ENCODE measurements at places on chromosomes 11 and 22.

- DNase-seq = no peak
Observed at GRCh38 chr11:44275241-44275640, 34.7 kb downstream of the ALX4 start.

DNA sequence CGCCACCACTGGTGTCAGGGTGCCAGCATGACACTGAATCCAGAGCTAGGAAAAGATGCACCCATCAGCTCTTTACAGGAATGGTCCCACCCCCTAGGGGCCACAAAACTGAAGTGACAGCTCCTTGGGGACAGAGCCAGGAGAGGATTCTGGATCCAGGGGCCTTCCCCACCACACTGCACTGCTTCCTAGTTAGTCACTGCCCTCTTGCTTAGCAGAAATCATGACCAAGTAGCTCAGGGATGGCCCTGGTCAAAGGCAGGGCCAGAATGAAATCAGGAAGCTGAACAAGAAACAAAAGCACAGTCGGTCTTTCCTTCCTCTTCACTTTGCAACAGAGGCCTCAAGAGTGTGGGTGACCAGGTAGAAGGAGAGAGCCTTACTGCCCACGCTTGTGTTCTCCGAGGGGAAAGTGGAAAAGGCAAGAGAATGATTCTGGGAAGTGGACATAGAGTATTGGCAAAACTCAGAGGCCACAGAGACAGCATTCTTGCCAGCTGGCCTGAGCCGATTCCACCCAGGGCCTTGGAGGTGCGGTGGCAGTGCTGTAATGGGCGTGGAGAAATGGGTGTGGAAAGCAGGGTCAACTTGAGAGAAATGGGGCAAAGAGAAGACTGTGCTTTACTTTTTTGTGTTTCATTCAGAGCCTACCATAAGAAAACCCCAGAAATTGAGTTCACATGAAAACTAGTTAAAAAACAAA lies 39.8 kb downstream of the KCNJ1 start:
- no peak for DNase-seq

GRCh38 chr11:90448256-90448655 lies 225.4 kb upstream of the CHORDC1 start:
- DNase-seq = no peak

DNA sequence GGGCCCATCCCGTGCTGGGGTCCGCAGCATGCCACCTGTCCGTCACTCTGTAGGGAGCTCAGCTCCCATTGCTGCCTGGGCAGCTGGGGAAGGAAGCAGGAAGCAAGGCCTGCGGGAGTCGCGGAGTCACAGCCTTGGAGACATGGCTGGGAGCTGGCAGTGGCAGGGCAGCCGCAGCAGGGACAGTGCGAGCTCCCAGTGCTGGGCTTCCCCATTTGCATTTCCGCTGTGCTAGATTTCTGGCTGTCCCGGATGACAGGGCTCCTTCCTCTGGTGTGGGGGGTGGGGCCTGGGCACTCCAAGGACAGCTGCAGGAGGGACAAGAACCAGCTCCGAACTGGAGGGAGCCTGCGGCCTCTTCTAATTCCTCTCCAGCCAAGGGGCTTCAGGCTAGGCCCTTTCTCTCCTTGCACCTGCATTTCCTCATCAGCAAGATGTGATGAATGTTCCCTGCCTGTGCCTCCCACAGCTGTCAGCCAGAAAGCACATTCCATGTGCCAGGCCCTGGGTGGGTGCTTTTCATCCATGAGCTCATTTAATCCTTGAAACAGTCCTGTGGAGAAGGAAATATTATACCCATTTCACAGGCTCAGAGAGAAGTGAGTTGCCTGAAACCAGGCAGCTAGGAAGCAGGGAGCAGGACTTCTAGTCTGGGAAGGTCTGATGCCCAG lies 48.0 kb downstream of the MYO7A start:
- no peak for DNase-seq

GRCh38 chr22:44891791-44892190 lies 118.0 kb downstream of the PHF21B start:
- DNase-seq = no peak

DNA sequence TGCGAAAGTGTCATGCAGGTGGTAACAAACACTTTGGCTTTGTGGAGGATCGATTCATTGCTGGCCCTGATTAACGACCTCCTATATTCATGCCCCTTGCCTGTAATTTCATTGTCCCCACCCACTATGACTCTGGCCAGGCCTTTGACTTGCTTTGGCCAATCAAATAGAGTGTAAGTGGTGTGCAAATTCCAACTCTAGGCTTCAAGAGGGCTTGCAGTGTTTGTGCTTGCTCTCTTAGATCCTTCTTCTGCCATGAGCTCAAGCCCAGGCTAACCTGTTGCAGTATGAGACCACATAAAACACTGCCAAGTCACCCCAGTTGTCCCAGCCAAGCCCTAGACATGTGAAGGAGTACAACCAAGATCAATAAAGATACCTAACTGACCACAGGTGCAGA lies 48.0 kb downstream of the RCN1 start:
- no peak for DNase-seq

DNA sequence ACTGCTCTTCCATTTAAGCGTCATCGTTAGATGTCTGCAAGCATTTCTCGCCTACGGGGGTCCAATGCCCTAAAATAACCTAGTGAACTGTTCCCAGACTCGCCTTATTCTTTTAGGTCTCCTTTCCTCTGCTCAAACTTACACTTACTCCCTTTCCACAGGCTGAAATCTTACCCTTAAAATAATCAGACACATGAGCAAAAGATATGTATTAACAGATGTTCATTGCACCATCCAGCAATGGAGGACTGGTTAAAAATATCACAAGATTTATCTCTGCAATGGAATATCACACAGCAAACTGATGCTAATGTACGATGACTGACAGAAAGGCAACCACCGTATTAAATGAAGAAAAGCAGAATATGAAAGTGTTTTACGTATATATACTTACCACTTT lies 1.6 kb upstream of the CSTF3 start:
- no peak for DNase-seq

GRCh38 chr11:85854557-85855340 lies 434 bp upstream of the CCDC83 start:
- DNase-seq = peak; percentile 89

GRCh38 chr11:64356498-64357411 lies 2.2 kb upstream of the RPS6KA4 start:
- no peak for DNase-seq

DNA sequence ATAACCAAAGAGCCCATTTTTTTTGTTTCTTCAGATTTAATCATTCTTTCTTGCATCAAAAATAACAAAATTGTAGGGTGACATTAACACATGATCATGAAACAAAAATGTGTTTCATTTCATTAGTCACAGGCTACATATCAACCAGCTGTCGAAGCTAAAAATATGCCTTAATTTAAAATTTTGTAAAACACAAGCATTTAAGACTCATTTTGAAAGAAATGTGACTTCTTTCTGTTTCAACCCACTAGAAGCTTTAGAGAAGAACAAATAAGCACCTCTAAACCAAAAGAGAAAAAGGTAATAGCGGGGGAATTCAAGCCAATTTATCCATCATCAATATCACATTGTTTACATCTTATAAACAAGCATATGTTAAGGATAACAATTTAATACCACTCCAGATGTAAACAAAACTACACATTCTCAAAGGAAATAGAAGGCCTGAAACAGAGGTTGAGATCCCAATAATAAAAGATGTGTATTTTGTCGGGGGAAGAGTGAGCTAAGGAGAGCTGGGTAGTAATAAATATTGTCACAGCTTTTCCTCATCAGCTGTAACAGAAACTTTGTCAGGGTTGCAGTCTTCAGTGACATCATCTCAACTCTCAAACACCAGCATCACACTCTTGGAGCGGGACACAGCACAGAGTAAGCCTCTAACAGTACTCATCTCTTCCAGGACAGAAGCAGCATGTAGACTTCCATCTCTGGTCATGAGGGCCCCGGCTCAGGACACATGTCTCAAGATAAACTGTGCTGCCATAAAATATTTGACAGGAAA lies 42.0 kb downstream of the ALG9 start:
- DNase-seq = no peak

DNA sequence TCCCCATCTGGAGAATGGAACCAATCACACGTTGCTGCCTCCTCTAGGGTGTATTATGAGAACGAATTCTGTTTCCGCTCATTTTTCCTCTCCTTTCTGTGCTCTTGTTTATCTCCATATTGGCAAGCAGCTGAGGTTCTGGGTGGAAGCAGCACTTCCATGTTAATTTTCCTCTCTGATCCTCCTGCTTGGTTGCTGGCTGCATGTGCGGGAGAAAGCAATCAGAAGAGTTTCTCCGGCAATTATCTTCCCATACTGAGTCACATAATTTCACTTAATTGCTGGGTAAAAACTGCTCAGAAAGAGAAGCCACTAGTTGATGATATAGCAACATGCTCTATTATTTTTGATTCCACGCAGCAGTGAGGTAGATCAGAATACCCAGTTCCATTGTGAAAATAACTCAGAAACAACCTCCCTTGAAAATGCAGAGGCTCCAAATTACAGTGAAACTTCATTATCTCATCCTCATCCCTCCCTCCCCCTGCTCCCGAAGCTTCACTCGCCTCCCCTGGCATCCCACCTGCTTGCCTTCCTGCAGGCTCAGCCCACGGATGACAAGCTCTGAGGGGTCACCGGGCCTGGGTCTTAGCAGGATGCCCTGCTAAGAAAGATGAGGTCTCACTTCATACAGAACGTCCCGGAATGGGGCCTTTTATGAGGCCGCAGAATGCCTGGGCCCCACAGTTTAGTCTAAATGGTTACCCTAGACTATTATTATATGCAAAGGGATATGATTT lies 20.4 kb downstream of the FXYD6 start:
- no peak for DNase-seq

DNA sequence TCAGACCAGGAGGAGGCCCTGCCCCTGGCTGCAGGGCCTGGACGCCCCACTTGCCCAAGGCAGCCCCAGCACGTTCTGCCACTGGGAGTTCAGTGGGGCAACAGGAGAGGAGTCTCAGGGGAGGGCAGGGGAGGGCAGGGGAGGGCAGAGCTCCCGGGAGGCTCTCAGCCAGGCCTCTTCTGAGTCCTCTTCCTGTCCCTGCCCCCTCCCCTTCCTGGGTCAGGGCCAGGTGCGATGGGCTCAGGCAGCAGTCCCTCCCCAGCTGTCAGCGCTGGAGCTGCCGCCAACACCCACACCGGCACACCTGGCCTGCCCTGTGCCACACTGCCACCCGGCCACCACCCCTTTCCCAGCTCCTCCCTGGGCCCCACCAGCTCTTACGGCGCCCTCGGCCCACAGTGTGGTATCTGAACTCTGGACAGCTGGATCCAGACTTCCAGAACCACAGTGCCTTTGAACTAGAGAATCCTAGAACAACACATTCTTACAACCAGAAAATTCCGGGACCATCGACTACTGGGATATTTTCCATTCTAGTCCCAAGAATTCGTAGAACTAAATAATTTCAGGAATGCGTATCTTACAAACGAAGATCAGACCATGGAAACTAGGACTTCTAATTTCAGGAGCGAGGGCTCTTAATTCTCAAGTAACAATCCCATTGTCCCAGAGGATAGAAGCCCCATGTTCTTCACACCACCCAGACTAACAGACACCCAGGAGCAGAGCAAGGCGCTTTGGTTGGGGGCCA lies 21.8 kb downstream of the RPL3 start:
- no peak for DNase-seq

DNA sequence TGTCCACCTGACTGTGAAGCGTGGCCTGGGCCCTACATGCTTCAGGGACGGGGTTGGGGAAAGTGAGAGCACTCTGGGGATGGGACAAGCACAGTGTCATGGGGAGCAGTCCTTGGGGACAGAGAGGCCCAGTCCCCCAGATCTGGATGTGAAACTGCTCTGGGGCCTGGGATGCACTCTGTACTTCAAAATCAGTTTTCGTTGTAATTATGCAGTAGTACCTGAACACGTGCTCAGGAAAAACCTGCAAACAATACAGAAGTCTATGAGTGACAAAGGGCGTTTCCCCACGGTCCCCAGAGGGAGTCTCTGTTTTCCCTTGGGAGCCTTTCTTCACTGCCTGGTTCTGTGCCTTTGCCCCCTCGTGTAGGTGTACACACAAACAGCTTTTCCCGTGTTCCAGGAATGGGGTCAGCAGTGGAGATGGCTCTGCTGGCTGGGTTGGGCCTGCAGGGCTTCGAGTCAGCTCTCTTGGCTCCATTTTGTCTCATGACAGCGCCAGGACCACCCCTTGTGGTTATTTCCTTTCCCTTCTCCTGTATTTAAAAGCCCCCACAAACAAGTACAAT lies 5.2 kb upstream of the TNFRSF13C start:
- no peak for DNase-seq

- no peak for DNase-seq
Observed at GRCh38 chr22:19636696-19637407, 77.5 kb upstream of the SEPTIN5 start.

- no peak for DNase-seq
Observed at GRCh38 chr22:23218867-23219251, 38.5 kb downstream of the BCR start.

- no peak for DNase-seq
Observed at GRCh38 chr11:63680834-63681320, 423 bp upstream of the RTN3 start.

DNA sequence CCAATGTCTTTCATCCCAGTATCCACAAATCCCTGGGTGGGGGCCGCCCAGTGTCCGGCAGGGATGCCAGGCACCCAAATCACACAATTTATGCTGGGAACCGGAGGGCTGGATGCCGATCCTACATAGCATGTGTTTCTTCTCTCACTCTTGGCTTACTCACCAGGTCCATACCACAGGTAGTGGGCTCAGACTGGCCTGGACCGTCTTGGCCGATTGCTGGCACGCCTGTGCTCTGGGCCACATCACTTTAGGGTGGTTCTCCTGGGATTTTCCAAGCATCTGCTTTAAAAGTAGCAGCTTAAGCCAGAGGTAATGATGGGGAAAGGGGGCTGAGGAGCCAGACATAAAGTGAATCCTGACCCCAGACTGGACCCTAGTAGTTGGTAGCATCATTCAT lies 22.6 kb upstream of the ALDH3B2 start:
- no peak for DNase-seq

DNA sequence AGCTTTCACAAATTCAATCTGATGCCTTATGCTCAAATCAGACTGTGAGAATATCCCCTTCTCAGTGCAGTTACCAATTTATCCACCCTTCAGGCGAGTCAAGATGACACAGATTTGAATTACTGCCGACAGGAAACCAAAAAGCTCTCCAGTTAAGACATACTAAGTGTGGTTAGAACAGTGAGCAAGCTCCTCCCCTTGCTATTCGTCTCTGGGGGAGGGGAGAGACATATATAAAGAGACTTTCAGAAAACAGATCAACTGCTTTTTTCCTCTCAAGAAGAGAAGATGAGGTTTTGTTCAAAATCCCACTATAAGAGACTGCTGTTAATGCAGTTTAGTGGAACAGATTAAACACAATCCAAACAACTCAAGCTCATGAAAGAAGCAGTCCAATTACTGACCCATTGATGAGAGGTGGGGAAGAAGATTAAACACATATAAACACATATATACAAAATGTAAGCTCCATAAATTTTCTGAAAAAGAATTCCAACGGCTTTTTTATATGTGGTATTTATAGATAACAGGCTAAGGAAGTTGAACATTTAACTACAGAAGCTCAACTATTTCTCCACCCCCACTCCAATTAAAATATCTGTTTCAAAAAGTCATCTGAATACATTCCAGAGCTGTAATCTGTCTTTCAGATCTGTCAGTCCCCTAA lies 102.7 kb downstream of the MRTFA start:
- peak; percentile 10 for DNase-seq

- peak; percentile 63 for DNase-seq
Observed at GRCh38 chr11:121467965-121468364, 15.2 kb upstream of the SORL1-AS1 start.

- DNase-seq = peak; percentile 2
Observed at GRCh38 chr11:12411806-12412727, 34.7 kb downstream of the PARVA start.

Data from activated T-helper 1 cell treated with Interleukin-2 at 50 U/mL for 16 hours (primary cell).